Skeletal muscle cell (primary cell): ENCODE measurements at places on chromosomes 12 and 14.

GRCh38 chr14:20823859-20824258 lies 21.2 kb upstream of the RNASE1 start:
- no peak for DNase-seq

DNA sequence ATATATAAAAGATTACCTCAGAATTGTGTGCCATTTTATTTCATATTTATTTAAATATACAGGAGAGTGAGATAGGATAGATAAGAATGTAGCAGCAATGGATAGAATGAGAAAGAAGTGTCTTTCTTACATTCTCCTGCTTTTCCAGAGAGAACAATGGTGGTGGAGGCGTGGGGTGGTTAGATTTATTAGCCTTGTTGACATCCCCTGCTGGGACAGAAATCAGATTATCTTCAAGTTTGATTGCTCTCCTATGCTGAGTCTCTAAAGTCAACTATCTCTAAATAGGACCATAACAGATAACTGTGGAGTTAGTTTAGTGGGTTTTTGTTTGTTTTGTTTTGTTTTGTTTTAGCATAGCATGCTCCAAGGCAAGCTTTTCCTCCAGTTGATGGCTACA lies 397.6 kb downstream of the LRFN5 start:
- no peak for DNase-seq

DNA sequence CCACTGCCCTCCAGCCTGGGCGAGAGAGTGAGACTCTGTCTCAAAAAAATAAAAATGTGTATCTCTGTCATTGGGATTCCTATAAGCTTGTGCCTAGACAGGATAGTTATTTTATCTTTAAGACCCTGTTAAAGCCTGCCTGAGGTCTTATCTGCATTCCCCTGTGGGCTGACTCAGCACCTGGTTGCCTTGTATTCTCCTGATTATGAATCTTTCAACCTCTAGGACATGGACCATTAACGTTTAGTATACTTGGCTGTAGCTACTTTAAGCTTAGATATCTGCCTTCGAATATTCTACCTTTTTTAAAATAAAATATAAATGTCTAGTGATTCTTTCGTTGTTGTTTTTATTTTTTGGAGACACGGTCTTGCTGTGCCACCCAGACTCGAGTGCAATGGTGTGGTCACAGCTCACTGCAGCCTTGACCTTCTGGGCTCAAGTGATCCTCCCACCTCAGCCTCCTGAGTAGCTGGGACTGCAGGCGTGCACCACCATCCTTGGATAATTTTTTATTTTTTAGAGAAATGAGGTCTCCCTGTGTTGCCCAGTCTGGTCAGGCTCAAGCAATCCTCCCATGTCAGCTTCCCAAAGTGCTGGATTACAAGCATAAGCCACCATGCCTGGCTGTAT lies 41.3 kb downstream of the RESF1 start:
- no peak for DNase-seq

DNA sequence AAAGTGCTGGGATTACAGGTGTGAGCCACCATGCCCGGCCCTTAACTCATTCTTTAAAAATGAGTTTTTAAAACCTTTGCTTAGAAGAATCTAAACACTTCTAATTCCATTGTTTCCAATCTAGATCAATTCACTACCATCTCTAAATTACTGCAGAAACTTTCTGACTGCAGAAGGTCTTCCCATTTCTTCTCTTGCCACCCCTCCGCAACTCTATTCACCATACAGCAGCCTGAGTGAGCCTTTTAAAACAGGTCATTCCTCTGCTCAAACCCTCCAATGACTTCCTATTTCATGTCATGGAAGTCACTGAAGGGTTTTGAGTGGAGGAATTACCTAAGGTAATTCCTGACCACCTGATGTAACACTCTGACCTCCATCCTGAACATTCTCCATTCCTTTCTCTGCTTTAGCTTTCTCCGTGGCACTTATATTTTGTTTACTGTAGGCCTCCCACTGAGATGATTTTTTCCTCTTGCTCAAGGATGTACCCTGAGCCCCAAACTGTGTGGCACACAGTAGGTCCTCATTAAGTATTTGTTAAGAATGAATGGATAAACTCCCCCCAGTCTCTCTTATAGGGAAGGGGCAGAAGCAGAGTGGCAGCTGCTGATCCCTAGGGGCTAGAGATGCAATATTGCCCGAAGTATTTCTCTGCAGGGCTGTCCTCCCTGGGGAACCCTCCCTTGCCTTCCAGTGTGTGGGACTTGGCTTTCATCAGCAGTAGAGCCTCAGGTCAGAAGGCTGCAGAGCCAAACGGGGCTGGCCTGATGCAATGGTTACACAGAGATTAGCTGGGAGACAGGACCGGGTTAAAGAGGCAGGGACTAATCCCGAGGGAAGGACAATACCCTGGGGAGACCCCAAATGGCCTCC lies 1.2 kb downstream of the DDIT3 start:
- DNase-seq, result no peak

GRCh38 chr14:92540472-92541048 lies 27.0 kb downstream of the RIN3 start:
- DNase-seq, result peak; percentile 99

GRCh38 chr14:24308342-24309124 lies 756 bp upstream of the CIDEB start:
- DNase-seq, result no peak

GRCh38 chr12:102465762-102466560 lies 14.4 kb downstream of the IGF1 start:
- no peak for DNase-seq

DNA sequence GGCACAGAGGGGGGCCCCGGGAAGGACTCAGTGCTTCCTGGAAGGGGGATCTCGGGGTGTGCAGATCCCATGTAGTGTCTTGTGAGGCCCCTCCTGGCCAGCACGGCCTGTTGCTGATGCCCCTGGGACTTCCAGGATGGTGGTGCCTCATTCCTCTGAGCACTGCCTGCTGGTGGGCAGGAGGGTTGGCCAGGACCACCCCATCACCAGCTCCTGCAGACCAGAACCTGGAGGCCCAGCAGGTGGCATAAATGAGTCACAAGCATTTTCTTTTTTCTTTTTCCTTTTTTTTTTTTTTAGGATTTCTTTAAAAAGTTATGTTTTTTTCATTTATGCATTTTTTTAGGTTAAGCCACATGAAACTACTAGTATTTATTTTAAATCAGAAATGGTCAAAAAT lies 8.0 kb downstream of the MMP17 start:
- no peak for DNase-seq

DNA sequence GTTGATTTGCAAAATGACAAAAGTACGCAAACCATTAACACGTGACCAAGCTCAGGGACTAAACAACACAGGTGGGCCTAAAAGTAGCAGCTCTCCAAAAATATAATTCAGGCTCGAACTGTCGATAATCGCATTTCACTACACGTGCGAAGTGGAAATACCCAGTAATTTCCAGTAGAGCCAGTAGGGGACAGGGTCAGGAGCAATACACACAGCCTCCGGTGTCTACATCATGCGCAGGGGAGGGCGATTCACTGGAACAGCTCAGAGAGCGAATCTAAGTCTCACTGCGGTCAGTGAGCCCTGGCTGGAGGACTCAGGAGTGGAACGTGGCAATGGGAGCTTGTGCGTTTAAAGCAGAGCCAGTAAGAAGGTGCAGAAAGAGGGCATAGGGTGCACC lies 40.4 kb downstream of the SETD3 start:
- DNase-seq, result no peak
